H4 (cell line): ENCODE measurements at places on chromosomes 2 and 18. TPM values are rescaled to one million over a fixed set of nuclear protein-coding genes. Genes with fewer than 3 reads are reported as not detected.
A peak's percentile ranks its signal among the peaks of the same experiment; 100 is the strongest.

- DNase-seq = no peak
Observed at GRCh38 chr2:197152451-197153228, 157.9 kb downstream of the ANKRD44 start.

DNA sequence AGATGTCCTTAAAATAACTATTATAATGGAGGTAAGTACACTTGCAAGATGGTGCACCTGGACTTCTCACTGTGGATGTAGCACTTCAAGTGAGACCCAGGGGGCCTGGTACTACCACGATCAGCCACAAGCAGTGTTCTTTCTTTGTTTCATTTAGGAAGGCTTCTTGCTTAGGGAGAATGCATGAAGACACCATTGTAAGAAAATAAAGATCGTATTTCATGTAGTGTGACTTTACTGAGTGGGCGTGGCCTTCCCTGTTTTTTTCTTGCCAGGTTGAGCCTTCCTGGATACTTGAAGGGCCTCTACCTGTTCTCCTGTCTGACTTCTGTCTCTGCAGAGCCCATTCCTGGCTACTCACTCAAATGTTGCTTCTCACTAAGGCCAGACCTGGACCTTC lies 615.6 kb upstream of the SOX11 start:
- no peak for DNase-seq

GRCh38 chr2:235055891-235056516 lies 104.2 kb downstream of the SH3BP4 start:
- DNase-seq = peak; percentile 32

GRCh38 chr18:48100165-48100575 lies 169.7 kb upstream of the SMAD2 start:
- no peak for DNase-seq

- peak; percentile 40 for DNase-seq
Observed at GRCh38 chr18:26656944-26657536, 108.7 kb upstream of the KCTD1 start.

GRCh38 chr2:134411828-134412638 lies 158.2 kb downstream of the MGAT5 start:
- DNase-seq = peak; percentile 84

DNA sequence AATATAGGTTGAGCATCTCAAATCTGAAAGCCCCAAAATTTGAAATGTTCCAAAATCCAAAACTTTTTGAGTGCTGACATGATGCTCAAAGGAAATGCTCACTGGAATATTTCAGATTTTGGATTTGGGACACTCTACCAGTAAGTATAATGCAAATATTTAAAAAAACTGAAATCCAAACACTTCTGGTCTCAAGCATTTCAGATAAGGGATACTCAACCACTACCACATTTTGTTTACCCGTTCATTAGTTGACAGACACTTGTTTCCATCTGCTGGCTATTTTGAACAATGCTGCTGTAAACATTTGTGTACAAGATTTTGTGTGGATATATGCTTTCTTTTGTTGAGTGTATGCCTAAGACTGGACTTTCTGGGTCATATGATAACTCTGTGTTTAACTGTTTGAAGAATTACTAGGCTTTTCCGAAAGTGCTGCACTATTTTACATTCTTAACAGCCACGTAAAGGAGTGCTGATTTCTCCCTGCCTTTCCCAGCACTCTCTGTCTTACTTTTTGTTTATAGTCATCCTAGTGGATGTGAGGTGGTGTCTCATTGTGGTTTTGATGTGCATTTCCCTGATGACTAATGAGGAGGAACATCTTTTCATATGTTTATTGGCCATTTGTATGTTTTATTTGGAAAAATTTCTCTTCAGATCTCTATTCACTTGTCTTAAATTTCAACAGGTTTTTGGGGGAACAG lies 19.5 kb upstream of the DCDC2C start:
- DNase-seq = no peak

DNA sequence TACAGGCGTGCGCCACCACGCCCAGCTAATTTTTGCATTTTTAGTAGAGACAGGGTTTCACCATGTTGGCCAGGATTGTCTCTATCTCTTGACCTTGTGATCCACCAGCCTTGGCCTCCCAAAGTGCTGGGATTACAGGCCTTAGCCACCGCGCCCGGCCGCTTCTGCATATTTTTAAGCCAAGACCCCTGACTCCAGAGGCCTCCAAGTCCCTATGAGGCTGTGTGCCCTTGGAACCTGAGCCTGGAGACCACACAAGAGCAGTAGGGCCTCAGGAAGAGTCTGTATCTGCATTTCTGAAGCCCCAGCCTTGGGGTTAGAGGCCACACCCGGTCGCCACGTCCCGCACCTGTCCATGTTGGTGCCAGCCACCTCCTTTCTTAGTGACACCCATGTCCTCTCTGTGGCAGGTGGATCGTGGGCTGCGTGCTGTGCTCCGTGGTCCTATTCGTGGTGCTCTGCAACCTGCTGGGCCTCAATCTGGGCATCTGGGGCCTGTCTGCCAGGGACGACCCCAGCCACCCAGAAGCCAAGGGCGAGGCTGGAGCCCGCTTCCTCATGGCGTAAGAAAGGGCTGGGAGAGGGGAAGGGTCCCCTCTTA lies 5.3 kb downstream of the PROM2 start:
- no peak for DNase-seq

DNA sequence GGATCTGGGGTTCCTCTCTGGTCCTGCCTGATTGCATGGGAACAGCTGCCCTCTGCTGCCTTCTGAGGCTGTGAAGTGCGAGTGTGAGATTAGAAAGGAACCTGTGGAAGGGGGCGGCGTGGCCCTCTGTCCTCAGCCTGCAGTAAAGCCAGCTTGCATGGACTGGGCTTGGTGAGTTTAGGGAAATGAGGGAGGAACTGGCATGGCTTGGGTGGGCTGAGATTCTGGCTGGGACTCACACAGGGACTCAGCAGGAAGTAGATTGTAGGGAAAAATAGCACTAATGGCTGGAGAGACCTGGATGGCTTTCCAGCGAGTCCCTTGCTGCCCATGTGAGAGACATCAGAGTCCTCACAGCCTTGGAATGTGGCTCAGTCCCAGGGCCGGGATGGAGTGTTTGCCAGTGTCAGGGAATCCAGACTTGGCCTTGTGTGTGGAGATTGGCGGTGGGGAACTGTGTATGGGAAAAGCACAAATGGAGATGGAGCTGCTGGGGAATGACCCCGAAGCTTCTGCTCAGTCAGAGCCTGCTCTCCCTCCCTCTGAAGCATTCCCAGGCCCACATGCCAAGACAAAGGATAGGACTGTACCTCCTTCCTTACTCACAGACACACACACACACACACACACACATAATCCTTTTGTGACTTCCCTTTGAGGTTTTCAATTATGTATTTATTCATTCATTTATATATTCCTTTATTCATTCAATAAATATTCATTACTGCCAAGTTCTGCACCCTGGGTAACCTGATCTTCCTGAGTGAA lies 115.4 kb downstream of the ACAA2 start:
- no peak for DNase-seq

DNA sequence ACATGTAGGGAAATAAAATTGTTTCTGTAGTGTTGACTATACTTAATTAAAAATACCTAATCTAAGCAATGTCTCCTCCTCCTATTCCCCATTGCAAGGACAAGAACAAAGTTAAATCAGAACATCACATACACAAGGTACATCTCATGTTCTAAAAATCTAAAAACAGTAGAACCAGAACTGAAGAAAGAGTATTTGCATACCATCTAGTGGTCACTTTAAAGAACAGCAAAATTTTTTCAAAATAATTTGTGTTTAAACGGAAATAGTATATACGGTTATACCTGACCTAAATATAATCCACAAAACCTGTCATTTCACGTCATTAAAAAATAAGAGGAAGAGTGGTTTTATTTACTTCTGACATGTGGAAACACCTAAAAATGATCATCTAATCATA lies 294.3 kb upstream of the KCNH7 start:
- DNase-seq = peak; percentile 35

GRCh38 chr2:217743407-217743806 lies 259.4 kb downstream of the TNS1 start:
- DNase-seq = no peak

DNA sequence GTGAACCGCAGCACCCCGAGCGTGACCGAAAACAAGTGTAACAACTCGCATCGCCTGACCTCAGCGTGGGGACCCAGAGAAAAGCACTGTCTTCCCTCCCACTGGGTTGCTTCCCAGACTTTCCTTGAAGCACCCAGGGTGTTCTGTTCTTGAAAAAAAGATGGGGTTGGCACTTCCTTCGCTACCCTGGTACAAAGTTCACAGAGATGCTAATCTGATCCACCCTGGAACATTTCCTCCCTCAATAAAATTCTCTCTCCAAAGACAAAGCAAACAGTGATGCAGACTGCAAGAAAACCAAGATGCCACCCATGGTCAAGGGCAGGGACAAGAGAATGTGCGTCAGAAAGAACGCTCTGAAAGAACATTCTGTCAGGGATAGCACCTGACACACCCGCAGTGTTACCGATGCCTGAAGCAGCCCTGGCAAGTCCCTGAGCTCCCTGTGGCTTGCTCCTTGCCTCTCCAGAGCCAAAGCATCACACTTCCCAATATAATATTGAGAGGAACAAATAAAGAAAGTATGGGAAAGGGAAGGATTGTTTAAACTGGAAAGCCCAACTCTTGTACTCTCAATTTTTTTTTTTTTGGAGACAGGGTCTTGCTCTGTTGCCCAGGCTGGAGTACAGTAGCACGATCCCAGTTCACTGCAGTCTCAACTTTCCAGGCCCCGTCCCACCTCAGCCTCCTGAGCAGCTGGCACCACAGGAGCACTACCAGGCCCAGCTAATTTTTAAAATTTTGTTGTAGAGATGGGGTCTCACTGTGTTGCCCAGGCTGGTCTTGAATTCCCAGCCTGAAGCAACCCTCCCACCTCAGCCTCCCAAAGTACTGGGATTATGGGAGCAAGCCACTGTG lies 70.7 kb downstream of the TBC1D8 start:
- DNase-seq = no peak

DNA sequence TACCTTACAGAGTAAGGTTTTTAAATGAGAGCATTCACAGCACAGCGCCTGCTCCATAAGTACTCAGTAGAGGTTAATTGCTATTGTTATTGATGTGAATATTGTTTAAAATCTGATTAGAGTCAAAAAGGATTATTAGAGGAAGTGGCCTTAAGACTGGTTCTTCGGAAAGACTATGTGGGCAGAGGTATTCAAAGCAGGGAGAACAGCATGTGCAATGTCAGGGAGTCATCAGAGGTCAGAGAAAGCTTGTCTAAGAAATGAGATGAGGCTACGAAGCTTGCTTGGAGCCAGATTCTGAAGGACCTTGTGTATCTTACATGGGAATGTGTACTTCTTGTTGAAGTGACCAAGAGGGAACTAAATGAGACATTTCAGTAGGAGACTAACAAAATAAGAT lies 49.8 kb downstream of the PMS1 start:
- DNase-seq = no peak

DNA sequence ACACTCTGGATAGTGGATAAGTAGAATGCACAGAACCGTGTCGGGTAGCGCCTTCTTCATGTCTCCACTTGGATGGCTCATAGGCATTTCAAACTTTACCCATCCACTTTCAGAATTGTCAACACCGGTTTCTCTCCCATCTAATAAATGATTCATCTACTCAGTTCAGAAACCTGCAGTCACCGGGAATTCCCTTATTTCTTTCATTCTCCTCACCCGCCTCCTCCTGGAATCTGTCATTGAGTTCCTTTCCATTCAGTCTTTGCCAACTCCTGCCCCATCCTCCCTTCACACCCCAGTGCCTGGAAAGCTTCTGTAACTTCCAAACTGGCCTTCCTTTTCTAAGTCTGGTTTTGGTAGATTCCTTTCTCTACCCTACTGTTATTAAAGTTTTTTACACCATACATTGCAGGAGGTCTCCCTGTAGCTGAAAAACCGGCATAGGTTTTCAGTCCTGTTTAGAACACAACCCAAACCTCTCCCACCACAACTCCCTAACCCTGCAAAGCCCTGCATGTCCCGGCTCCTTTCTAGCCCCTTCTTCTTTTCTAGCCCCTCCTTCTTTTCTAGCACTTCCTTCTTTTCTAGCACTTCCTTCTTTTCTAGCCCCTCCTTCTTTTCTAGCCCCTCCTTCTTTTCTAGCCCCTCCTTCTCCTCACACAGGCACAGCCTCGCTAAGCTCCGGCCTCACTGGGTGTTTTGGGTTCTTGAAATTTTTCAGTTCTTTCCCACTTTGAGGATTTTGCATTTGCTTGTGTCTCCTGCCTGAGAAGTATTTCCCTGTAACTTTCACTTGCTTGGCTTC lies 133.9 kb upstream of the KLHL14 start:
- DNase-seq = no peak

DNA sequence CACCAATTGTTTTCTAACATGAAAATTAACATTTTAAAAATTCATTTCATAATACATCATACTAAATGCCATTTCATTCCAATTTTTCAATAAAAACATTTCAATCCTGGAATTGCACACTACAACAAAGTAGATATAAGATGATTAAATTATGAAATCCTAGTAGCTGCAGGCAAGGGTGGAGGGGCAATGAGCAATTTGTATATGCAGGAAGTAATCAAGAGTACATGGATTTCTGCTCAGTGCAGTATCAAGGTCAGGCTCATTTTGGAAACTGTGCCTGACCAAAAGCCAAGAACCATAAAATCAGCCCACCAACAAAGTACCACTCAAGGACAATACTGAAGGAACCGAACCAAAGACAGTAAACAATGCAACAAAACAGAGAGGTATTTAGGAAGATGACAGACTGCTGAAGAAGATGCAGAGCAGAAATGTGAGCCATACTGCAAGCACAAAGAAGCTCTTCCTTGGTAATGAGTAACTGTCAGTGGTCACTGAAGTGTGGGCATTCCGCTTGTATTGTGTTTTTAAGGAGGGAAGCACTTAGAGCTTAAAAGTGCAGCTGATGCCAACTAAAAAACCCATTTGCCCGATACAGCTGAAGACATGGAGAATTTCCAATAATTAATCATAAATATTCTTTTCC lies 34.5 kb upstream of the DSEL start:
- no peak for DNase-seq

GRCh38 chr2:199535445-199536177 lies 77.9 kb upstream of the SATB2 start:
- no peak for DNase-seq

- DNase-seq = no peak
Observed at GRCh38 chr2:7868836-7869235, 813.0 kb upstream of the ID2 start.

GRCh38 chr2:206343816-206344215 lies 69.4 kb downstream of the ZDBF2 start:
- DNase-seq = no peak

Gene DSG4
- total RNA-seq = not detected in 2 replicates

Gene UGT1A10
- total RNA-seq = not detected in 2 replicates

Gene RNF25
- 35.2 and 59.5 TPM in 2 replicates for total RNA-seq

Gene PLCL1
- 0.19 and 0.31 TPM in 2 replicates for total RNA-seq

Gene GALNT5
- 0.04 and 0.14 TPM in 2 replicates for total RNA-seq

Gene PSTPIP2
- 0.08 TPM in 1 of 2 replicates, not detected in the other for total RNA-seq

Gene CHRND
- not detected in 2 replicates for total RNA-seq

Gene DNAJC5G
- total RNA-seq = not detected in 2 replicates

Gene SAG
- not detected in 2 replicates for total RNA-seq

Gene SH3RF3
- total RNA-seq = 0.45 and 0.87 TPM in 2 replicates

Gene GPD2
- 72.2 and 84.6 TPM in 2 replicates for total RNA-seq
